ENCODE measurements at places on chromosomes 11 and 22.

DNA sequence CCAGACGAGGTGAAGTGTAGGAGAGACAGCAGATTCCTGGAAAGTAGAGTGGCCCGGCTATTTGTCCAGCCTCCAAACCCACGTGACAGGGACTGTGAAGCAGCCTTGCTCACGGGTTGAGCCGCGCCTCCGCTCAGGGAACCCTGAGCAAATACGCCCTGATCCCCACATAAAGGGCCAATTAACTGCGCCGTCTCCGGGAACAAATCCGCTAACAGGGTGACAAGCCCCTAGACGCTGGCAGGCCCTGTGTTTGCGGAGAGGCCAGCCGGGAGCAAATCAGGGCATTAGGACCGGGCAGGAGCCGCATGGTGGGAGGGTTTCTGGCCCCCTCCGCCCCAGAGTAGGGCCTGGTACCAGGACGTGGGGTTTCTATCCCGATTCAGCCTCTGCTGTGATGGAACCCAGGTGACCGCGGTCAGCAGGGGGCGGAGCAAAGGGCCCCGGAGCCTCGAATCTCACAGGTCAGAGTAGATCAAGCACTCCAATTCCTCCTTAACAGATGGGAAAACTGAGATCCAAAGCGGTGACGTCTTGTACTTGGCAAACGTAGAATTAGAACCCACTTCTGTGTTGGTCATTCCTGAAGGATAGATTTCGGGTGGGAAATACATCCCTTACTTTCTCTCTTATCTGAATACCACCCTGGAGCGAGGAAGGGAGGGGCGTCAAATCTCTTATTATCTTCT lies 2.0 kb upstream of the ROBO3 start:
- peak; percentile 62 for DNase-seq

GRCh38 chr22:44648821-44649565 lies 53.0 kb upstream of the PRR5 start:
- DNase-seq = no peak

DNA sequence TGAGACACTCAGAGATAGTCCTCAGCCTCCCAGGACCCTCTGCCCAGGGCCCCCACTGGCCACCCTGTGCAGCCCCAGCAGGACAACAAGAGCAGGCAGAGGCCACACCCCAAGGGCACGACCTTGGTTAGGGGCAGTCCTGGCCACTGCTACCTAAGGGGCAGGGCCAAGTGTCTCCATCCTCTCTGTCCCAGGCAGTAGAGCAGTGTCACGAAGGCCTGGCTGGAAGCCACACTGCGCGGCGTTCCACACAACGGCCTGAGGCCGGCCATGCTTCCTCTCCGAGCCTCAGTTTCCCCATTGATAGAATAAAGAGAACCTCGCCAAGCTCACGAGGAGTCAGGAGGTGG lies 1074.3 kb downstream of the BRD1 start:
- DNase-seq = peak; percentile 16

- no peak for DNase-seq
These were observed 15.3 kb downstream of the IL10RA start for GRCh38 chr11:118001494-118001971.

GRCh38 chr11:84384731-84385130 lies 1098.6 kb upstream of the CCDC90B start:
- peak; percentile 54 for DNase-seq
